GM06990 (cell line): ENCODE measurements at places on chromosomes 5 and 9.

DNA sequence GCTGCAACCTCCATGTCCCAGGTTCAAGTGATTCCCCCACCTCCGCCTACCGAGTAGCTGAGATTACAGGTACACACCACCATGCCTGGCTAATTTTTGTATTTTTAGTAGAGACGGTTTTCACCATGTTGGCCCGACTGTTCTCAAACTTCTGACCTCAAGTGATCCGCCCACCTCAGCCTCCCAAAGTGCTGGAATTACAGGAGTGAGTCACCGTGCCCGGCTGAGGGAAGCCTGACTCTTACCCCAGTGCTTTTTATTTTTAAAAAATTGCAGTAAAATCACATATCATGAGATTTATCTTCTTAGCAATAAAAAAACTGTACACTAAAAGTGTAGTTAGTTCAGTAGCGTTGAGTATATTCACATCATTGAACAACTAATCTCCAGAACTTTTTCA is 105.3 kb downstream of the SLIT3 start:
- DNase-seq = no peak

- no peak for DNase-seq
These were observed 12.7 kb upstream of the GPR21 start for GRCh38 chr9:123020796-123021195.

DNA sequence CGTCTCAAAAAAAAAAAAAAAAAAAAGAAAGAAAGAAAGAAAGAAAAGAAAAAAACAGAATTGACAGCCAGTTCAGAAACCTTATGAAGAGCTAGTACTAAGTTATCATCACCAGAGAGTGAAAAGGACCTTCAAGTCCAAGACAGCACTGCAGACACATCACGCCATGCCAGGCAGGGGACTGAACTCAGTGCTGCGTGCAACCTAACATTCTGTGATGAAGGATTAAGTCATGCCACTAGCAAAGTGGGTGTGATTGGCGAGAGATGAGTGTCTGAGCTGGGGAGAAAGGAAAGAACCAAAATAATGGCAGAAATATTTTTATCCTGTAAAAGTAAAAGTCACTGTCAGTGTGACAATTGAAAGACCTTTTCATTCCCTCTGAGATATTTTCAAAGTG is 54.7 kb downstream of the MAP1B start:
- DNase-seq = no peak

GRCh38 chr5:90174236-90174635 is 235.3 kb downstream of the CETN3 start:
- DNase-seq = no peak

- no peak for DNase-seq
These were observed 61.2 kb downstream of the IRX1 start for GRCh38 chr5:3656803-3657202.

DNA sequence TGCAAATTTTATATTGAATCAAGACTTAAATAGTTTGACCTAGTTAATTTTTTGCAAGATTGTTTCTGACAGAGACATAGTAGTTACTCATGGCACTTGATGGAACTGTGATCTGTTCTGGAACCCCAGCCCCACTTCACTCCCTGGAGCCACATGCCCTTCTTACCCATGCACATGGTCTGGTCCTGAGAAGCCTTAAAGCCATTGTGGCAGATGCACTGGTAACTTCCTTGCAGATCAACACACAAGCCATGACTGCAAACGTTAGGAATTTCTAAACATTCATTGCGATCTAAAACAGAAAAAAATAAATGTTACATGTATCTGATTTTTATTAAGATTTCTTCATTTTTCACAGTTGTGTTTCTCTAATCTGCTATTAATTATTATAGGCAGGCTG is 221.2 kb downstream of the SLC12A2 start:
- DNase-seq = no peak

- DNase-seq = no peak
These were observed 120.6 kb upstream of the MEF2C start for GRCh38 chr5:89003563-89004036.

DNA sequence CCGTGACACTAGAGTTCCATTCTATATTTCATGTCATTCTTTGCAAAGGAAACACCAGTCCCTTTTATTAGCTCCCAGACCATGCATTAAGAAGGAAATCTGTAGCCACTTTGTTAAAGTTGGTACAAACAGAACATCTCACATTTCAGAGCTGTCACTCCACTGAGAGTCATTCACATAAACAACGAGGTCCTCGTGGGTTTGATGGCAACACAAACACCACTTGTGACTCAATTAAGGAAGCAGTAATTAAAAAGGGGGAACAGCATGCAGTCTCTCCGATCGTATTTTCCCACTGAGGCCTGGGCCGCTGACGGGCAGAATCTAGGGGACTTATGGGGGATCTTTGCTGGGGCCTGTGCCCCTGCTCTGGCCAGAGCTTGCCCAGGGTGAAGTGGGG is 94.2 kb upstream of the ZNF618 start:
- DNase-seq = no peak

GRCh38 chr9:38278457-38278856 is 114.0 kb upstream of the ALDH1B1 start:
- no peak for DNase-seq
